ENCODE measurements at places on chromosomes 6 and 20. TPM values are rescaled to one million over a fixed set of nuclear protein-coding genes. Genes with fewer than 3 reads are reported as not detected.

- peaks cover 17% of the 10 kb centered on the region for H3K36me3 ChIP-seq
- H3K27me3 ChIP-seq = no peaks in the 10 kb centered on the region
Observed at GRCh38 chr6:33737267-33738026, 9.3 kb downstream of the IP6K3 start.

DNA sequence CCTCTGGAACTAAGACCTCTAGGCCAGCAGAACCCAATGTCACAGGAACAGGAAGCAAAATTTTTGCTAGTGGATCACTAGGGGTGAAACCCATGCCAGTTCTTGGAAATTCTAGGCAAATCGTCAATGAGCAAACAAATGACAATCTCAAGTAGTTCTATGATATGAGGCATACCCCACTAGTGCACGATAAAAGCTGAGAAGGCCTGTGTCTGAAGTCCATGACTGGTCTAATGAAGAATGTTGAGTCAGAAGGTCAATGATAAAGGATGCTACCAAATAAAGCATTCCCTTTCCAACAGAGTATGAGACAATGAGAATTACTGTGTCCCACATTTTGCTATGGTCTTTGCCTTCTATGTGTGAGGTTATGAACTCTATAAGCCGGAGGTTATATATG lies 149.4 kb upstream of the NOX3 start:
- H3K4me3 ChIP-seq = no peak overlapping the region
- no peaks in the 10 kb centered on the region for H3K36me3 ChIP-seq
- H3K27me3 ChIP-seq = no peaks in the 10 kb centered on the region
- no peak overlapping the region for H3K27ac ChIP-seq
- DNase-seq = no peak

GRCh38 chr6:87196275-87196842 lies 41.0 kb downstream of the ZNF292 start:
- DNase-seq = no peak
- H3K27me3 ChIP-seq = no peaks in the 10 kb centered on the region
- no peak overlapping the region for H3K4me3 ChIP-seq

DNA sequence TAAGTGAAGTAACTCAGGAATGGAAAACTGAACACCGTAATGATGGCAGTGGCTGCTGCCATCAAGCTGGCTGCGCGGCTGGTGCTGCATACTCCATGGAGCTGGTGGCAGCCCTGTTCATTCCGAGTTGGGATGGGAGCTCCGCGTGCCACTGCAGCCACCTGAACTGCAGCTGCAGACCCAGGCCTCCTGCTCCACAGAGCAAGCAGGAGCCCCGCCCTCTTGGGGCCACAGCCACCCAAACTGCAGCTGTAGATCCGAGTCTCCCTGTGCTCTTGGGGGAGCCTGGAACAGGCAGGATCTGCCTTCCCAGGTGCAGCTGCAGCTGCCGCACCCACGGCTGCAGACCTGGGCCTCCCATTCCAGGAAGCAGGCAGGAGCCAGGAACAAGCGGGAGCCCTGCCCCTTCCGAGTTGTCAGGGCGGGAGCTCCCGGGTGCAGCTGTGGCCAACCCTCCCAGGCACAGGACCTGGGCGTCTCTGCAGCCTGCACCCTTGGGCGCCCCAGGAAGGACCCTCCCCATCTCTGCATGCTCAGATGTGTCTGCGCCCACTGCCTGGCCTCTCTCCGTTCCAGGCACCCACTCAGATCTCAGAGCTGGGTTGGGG lies 120.2 kb downstream of the GMPR start:
- no peak overlapping the region for H3K27ac ChIP-seq
- DNase-seq = no peak
- H3K27me3 ChIP-seq = no peaks in the 10 kb centered on the region

DNA sequence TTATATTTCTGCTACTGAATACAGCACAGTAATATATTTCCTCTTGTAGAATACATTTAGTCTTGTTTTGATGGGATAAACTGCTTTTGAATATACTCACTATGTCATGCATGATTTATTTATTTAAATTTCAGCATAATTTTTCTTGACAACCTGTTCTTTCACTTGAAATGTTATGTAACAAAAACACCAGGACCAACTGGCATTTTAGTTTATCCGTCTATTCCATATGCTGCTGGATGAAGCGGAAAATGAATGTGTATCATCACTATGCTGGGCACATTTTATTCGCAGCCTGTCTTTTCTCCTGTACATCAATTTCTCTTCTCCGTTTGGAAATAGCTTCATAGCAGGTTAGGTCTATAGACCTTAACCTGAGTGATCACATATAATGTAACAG lies 206.8 kb upstream of the PLCB4 start:
- no peaks in the 10 kb centered on the region for H3K4me1 ChIP-seq
- DNase-seq = no peak
- H3K36me3 ChIP-seq = no peaks in the 10 kb centered on the region
- H3K27me3 ChIP-seq = no peaks in the 10 kb centered on the region
- no peak overlapping the region for H3K27ac ChIP-seq

DNA sequence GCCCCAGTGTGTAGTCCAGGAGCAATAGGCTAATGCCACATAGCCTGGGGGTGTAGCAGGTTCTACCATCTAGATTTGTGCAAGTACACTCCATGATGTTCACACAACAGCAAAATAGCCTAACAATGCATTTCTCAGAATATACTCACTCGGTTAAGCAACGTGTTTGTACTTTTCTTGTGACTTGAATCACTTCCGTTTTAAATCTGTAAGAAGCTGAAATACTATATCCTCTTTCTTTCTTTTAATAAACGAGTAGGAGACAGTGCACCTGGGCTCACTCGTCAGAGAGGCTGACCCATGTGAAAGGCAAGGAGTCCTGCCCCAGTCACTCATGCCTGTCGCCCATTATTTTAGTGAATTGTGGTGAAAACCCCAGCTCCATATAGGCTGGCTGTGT lies 201.6 kb downstream of the FOXA2 start:
- no peaks in the 10 kb centered on the region for H3K36me3 ChIP-seq
- no peak overlapping the region for H3K4me3 ChIP-seq

GRCh38 chr6:35857853-35858252 lies 52.7 kb downstream of the LHFPL5 start:
- no peaks in the 10 kb centered on the region for H3K4me1 ChIP-seq
- H3K36me3 ChIP-seq = peaks cover 3% of the 10 kb centered on the region
- no peaks in the 10 kb centered on the region for H3K27me3 ChIP-seq

GRCh38 chr20:54173653-54174456 lies at the start of gene CYP24A1:
CYP24A1 (minus strand) TSS chr20:54173986; CDS start chr20:54173579, 407 bp downstream.
- no peaks in the 10 kb centered on the region for H3K36me3 ChIP-seq
- peak within 1 kb of the TSS; percentile 43 for H3K27ac ChIP-seq
- no peak for DNase-seq
- H3K4me3 ChIP-seq = no peak within 1 kb of the TSS
- no peaks in the 10 kb centered on the region for H3K27me3 ChIP-seq

DNA sequence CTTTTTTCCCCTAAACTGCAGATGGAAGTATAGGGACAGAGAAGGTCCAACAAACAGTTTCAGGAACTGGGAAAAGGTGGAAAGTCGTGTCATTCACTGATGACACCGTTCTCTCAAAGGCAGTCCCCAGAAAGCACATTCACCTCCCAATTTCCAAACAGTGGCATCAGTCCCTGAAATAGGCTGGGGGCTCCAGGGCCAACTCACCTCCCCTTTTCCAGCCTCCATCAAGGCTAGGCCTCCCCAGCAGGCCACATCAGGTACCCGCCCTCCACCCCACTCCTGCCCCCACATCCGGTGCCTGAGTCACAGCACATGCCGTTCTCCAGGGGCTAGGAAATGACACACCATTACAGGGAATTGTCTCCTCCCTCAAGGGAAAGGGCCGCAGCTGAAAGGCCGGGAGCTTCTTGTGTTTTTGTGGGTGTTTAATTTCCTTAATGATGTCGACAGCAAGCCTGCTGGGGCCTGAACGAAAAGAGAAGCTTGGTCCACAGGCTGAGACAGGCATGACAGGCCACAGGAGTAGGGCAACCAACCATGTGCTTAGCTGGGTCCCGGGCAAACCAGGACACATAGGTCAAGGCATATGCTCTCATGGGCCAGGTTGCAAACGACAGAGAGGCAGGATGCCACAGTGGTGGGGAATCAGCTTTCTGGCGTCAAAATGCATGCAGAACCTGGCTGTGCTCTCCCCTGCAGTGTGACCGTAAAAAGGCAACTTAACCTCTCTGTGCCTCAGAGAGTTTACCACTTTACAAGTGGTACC lies 39.2 kb downstream of the ZMYND8 start:
- peaks cover 100% of the 10 kb centered on the region for H3K4me1 ChIP-seq
- no peaks in the 10 kb centered on the region for H3K36me3 ChIP-seq
- H3K4me3 ChIP-seq = no peak overlapping the region
- peak overlapping the region; percentile 100 for H3K27ac ChIP-seq

RGS17 gene
- 5.1 TPM for total RNA-seq

UBD gene
- total RNA-seq = 0.93 TPM

DNA sequence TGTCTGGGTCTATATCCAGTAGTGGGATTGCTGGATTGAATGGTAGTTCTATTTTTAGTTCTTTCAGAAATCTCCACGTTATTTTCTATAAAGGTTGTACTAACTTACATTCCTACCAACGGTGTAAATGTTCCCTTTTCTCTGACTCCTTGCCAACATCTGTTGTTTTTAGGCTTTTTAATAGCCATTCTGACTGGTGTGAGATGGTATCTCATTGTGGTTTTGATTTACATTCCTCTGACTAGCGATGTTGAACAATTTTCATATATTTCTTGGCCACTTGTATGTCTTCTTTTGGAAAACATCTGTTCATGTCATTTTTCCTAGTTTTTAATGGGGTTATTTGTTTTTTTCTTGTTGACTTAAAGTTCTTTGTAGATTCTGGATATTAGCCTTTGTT lies 99.3 kb downstream of the BMP2 start:
- H3K4me1 ChIP-seq = no peaks in the 10 kb centered on the region
- H3K36me3 ChIP-seq = no peaks in the 10 kb centered on the region
- H3K27ac ChIP-seq = no peak overlapping the region
- H3K4me3 ChIP-seq = no peak overlapping the region
- DNase-seq = no peak

DSE gene
- total RNA-seq = 32.8 TPM

NQO2 gene
- 42.2 TPM for total RNA-seq

DNA sequence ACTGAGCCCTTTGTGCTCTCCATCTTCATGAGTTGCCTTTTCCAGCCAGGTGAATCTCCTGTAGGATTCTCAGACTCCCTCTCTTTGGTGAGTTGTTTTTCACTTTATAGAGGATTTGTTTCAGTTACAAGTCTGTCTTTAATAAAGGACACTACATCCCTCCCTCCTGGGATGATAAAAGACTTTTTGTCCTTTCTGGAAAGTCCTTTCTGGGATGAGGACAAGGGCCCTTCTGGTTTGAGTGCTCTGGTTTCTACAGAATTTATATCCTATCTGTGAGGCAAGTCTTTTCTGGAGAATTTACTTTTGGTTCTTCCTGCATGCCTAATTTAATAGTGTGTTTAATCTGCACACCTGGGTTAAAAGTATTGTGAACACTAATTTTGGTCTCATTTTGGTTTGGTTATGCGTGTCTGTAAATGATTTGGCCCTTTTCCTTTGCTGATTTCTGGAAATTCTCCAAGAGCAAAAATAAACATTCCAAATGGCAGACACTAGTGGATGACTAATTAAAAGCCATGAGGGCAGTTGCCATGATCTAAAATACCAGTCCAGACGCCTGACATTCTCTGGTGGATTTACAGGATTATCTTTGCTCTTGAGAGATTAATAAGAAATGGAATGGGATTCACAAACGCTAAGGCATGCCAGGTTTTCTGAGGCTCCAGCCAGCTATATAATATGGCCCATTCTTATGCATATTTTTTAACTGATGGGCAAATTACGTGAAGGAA lies 44.8 kb downstream of the TCP11 start:
- H3K27ac ChIP-seq = no peak overlapping the region
- no peaks in the 10 kb centered on the region for H3K27me3 ChIP-seq
- DNase-seq = no peak
- H3K4me3 ChIP-seq = no peak overlapping the region
- no peaks in the 10 kb centered on the region for H3K36me3 ChIP-seq

NR2E1 gene
- not detected for total RNA-seq

GRCh38 chr6:19860235-19860877 lies 23.2 kb downstream of the ID4 start:
- H3K4me1 ChIP-seq = peaks cover 54% of the 10 kb centered on the region
- no peak overlapping the region for H3K4me3 ChIP-seq
- no peaks in the 10 kb centered on the region for H3K36me3 ChIP-seq
- H3K27ac ChIP-seq = peak overlapping the region; percentile 74
- no peaks in the 10 kb centered on the region for H3K27me3 ChIP-seq

DNA sequence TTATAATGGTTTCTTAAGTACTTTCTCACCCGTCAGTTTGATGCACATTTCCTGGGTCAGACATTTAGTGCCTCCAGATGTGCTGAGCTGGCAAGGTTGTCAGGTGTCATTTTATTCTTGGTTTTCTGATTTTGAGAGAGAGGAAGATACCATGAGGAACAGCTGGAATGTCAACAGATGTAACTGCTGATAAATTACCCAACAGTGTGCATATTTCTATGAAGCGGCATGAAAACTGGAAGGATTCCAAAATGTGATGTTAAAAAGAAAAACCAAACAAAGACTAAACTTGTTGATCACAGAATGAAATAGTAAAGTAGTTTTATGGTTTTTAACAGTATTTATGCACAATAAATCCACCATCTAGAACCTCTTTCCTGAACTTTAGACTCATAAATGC lies 447.3 kb downstream of the HDGFL1 start:
- H3K27ac ChIP-seq = no peak overlapping the region
- no peak overlapping the region for H3K4me3 ChIP-seq
- DNase-seq = no peak
- H3K4me1 ChIP-seq = no peaks in the 10 kb centered on the region

LHFPL5 gene
- not detected for total RNA-seq

DNA sequence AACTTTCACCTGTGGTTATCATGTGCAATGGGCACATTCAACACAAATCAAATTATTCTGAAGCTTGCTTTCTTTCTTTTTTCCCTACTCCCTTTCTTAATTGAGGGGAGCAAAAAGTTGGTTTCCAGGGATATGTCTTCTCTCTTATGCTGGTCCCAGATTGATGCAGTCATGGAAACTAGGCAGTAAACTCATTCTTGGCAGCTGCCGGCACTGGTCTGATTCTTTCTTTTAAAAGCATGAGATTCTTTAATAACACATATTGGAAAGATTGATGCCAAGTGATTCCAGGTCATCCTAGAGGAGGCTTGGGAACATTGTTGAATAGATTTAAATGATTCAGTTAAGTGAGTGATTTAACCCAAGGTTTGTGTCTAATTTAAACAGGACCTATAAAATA lies 29.0 kb downstream of the PTPRA start:
- H3K27ac ChIP-seq = no peak overlapping the region
- no peak overlapping the region for H3K4me3 ChIP-seq
- H3K36me3 ChIP-seq = no peaks in the 10 kb centered on the region
- no peak for DNase-seq
- no peaks in the 10 kb centered on the region for H3K4me1 ChIP-seq

EEF1A2 gene
- 1.4 TPM for total RNA-seq

ZKSCAN8 gene
- total RNA-seq = 25.6 TPM

- DNase-seq = no peak
- H3K36me3 ChIP-seq = no peaks in the 10 kb centered on the region
Observed at GRCh38 chr6:101281266-101281665, 112.2 kb upstream of the GRIK2 start.

DEFB129 gene
- total RNA-seq = not detected
